ENCODE measurements at places on chromosomes 13 and 19.

DNA sequence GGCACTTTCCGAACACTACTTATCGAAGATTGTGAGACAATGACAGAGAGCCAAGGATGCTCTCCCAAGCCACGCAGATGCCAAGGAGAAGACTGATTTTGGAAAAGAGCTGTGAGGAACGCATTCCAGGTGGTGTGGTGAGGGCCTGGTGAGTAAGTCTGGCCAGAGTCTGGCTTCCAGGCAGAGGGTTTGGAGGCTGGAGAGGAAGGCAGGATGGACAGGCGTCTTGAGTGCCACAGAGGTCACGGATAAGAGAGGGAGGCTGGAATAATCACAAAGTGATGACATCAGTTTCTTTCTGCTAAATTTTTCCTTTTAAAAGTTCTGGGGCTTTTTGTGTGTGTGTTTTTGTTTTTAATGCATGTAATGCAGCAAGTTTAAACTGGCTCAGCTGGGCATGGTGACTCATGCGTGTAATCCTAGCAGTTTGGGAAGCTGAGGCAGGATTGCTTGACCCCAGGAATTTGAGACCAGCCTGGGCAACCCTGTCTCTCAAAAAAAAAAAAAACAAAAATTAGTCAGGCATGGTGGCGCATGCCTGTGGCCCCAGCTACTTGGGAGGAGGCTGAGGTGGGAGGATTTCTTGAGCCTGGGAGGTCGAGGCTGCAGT, 235.1 kb downstream of the NALCN start:
- no peak for ATAC-seq

DNA sequence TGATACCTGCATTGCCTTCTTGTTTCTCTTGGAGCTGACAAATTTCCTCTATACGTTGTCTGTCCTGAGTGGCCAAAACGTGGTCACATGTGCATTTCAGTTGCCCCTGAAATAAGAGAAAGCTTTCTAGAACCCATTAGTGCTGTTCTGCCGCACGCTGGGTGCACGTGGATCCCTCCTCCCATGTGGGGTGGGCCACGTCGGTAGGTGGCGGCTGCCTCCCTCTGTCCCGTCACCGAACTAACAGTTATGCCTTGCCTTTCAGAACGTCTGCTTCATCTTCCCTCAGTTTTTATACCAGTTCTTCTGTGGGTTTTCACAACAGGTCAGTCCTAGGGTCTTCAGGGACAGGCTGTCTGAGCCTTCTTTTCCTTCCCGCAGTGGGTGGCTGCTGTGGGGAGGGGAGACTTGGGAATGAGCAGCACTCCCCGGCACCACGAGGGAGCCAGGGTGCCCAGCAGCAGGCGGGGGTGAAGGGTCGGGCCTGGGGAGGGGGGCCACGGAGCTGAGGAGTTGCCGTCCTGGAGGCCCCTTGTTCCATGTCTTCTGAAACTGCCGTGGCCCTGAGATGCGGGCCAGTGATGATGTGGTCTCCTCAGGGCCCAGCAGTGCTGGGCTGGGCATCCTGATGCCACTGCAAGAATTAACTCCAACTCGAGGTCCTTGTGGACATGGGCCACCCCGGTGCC, 109.7 kb upstream of the MCF2L start:
- ATAC-seq: no peak

DNA sequence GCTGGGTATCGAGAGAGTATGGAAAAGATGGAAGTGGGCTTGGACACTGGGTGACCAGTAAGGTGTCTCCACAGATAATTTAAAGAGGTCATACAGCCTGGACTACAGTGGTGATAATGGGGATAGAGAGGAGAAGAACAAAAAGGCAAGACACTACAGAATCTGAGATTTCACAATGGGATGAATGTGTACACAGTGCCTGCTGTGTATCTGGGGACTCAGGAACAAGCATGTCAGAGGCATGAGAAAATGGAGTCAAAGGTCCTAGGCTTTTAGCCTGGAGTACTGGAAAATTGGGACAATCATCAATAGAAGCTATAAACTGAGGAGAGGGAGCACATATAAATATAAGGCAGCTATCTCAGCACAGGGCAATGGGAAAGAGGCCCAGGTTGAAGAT, 69.4 kb downstream of the TSC22D1 start:
- ATAC-seq: no peak

GRCh38 chr13:21347753-21348318, 111.3 kb downstream of the ZDHHC20 start:
- no peak for ATAC-seq

DNA sequence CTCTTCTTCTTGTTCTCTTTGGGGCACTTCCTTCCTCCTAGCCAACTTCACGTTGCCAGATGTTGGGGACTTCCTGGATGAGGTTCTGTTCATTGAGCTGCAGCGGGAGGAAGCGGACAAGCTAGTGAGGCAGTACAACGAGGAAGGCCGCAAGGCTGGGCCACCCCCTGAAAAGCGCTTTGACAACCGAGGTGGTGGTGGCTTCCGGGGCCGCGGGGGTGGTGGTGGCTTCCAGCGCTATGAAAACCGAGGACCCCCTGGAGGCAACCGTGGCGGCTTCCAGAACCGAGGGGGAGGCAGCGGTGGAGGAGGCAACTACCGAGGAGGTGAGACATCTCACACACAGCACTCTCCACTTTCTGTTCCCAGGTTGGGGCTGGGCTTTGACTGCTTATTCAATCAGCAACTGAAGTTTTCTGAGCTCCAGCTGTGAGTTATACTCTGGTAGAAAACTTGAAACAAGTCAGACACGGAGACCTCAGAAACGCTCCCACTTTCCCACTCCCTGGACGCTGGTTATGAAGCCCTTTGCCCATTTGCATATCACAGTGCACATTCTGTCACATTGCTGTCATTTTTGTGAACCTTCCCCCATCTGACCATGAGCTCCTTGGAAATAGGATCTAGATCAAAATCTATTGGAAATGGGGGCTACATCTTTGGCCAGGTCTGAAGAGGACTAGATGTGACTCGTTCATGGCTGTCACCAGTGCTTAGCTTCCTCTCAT, 7.2 kb upstream of the CCDC97 start:
- ATAC-seq: peak; percentile 84

GRCh38 chr19:51733742-51734522, 10.1 kb upstream of the HAS1 start:
- ATAC-seq: no peak

DNA sequence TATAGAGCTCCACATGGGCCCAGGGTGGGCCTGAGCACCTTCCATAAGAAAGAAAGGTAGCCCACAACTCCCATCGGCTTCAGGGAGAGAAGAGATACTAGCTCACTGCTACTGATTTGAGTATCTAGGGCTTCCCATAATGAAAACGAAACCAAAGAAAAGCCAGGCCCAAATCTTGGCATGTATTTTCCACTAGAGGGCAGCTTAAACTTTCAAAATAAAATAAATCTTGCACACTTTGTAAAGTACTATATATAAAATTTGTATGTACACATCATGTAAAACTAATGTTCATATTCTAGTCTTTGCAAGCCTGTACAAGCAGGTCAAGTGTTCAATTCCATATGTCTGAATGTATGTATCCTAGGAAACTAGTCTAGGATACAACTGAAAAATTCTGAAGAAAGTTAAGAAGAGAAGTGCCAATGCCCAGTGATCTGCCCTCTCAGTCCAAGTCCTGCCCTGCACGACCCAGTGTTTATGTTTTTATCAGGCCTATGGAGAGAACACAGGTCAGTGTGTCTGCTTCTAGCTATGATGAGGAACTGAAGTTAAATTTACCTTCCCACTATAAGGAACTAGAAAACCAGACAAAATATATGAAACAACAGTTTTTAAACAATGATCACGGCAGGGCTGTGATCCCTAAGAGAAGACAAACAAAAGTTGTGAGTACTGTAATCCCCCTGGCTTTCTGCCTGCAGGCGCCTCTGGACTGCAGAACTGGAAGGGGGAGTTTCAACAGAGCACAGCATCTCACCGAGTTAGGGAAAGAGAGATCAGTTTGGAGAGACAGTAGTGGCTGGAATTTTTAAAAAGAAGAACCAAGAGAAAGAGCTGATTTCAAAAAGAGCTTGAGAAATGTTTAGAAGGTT, 475.7 kb downstream of the UQCRFS1 start:
- no peak for ATAC-seq

DNA sequence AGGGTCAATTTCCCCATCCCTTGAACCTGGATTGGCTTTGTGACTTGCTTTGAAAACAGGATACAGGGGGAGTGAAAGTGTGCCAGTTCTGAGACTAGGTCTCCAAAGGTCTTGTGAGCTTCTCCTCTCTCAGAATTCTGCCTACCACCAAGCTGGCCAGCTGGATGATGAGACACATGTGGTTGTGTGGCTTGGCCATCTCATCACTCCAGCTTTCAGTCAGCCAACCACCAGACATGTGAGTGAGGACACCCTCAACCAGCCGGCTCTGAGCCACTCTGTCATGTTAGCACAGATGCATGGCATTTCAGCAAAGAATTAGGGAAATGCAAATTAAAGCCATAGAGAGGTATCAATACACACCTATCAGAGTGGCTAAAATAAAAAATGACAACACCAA, 29.5 kb downstream of the ENOX1 start:
- ATAC-seq: no peak

DNA sequence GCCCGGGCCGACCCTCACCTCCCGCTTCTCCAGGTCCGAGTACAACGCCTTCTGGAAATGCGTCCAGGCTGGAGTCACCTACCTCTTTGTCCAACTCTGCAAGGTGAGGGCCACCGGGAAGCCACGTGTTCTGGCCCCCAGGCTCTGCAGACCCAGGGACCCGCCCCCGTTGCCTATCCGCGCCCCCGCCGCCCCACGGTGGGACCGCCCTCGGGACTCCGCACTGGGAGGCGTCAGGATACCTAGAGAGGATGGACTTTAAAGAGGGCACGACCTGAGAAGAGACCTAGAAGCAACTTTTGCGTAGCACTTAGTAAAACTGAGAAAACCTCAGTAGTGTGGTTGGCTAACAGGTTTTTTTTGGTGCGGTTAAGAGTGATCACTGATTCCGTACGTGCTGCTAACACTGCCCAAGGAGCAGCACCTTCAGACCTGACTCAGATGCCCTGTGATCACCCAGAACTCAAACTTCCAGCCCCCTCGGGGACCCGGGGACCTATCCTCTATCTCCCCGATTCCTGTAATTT, 492 bp downstream of the TMEM147 start:
- peak; percentile 74 for ATAC-seq

DNA sequence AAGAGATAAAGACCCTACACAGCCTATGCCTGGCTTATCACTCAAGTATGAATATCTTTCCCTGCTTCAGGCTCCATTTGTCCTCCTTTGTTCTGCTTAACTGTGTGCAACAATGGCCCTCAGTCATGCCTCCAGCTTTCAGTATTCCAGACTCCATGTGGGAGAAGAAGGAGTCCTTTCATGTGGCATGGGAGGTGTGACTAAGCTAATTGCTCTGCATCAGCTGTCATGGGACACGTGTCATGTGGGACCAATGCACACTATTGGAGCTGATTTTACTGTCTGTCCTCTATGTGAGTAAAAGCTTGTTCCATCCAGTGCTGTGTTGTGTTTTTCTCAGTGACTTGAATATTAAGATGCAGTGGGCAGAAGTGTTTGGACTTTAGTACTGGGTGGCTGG, 1198.3 kb downstream of the OLFM4 start:
- ATAC-seq: no peak

DNA sequence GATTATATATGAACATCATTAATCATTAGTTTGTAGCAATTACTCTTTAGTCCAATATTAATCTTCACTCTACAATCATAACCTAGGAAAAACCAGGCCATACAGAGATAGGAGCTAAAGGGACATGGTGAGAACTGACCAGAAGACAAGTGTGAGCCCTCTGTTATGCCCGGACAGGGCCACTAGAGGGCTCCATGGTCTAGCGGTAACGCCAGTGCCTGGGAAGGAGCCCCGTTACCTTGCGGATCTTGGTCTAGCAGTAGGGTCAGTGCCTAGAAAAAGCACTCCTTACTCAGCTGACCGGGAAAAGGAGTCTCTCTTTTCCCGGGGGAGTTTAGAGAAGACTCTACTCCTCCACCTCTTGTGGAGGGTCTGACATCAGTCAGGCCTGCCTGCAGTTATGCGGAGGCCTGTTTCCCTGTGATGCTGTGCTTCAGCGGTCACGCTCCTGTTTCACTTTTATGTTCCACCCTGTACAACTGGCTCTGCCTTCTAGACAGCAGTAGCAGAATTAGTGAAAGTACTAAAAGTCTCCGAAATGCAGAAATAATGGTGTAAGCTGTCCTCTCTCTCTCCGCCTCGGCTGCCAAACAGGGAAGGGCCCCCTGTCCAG, 13.8 kb downstream of the OR7D4 start:
- ATAC-seq: no peak

- peak; percentile 47 for ATAC-seq
Observed at GRCh38 chr13:51396352-51396751, 56.5 kb downstream of the INTS6 start.

- ATAC-seq: peak; percentile 87
Observed at GRCh38 chr19:49817964-49818648, at the start of gene MED25. Gene MED25, plus strand, starts transcription at chr19:49818289. Its CDS starts 53 bp downstream, at chr19:49818342.

DNA sequence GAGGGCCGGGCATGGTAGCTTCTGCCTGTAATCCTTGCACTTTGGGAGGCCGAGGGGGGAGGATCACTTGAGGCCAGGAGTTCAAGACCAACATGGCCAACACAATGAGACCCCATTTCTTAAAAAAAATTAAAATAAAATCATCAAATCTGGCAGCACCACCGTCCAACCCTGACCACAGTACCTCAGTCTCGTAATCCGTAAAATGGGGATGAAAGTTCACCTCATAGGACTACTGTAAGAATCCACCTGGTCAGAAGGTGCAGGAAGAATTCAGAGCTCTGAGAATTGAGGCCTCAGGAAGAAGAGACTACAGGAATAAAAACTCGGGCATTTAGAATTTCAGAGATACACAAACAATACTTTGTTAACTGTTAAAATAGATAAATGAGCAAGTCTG, 3.1 kb downstream of the PPP1R13L start:
- ATAC-seq: no peak

GRCh38 chr19:17549085-17549740, 6.2 kb upstream of the COLGALT1 start:
- no peak for ATAC-seq

DNA sequence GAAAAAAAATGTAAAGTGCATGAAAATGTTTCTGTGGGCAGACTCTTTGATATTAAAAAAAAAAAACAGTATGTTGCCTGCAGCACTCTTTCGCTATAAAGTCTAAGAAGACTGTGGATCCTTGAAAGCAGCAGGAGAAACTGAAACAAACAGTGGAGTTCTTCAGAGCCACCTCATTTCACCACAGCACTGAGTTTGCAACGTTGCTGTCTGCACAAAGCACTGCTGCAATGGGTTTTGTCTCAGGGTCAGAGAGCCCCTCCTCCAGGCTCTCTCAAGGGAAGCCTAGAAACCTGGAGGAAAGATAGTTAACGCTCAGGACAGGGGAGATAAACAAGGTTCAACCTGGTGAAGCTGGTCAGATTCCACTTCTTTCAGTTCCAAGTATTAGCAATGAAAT, 248.7 kb downstream of the EFNB2 start:
- ATAC-seq: no peak

DNA sequence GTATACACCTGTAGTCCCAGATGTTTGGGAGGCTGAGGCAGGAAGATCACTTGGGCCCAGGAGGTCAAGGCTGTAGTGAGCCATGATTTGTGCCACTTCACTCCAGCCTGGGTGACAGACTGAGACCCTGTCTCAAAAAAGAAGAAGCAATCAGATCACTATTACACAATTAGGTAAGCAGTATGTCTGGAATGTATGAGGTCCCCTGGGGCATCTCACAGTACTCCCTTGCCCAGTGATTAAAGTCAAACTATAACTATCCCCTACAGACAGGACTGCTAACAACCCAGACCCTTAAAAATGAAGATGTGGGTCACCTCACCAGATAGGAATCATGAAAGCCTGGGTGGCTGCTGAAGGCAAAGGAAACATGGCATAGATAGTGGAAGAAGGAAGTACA, 9.4 kb upstream of the PAN3 start:
- no peak for ATAC-seq

GRCh38 chr13:29564373-29564772, 31.1 kb downstream of the SLC7A1 start:
- no peak for ATAC-seq

GRCh38 chr19:41441321-41441945, 1.5 kb upstream of the ERICH4 start:
- ATAC-seq: no peak

Data from stimulated activated memory B cell treated with anti-CD40 and anti-IgM and Interleukin-4, amounts not matched to agents 10 μg/mL and 1 μg/mL and 100 μg/mL, for 72 hours (primary cell).